Stimulated activated CD8-positive, alpha-beta memory T cell treated with anti-CD3 and anti-CD28 coated beads, Interleukin-4, amount 100 ng/mL, for 24 hours (primary cell): ENCODE measurements at places on chromosomes 5 and 9.

DNA sequence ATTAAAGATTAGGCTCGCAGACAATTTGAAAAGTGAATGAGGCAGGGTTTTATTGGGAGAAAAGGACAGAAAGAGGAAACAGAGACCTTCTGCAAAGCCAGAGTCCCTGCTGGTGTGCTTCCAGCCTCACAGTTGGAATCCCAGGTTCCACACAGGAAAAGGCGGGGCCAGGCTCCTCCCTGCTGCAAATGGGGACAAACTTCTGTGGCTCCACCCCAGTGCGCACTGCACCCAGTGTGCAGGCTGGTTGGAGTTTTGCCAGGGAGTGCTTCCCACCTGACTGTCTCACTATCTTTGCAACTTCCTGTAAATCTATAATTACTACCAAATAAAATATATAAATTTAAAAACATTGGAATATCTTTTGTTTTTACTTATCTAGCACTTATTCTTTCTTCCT, 386.0 kb upstream of the GRIN3A start:
- no peak for DNase-seq

DNA sequence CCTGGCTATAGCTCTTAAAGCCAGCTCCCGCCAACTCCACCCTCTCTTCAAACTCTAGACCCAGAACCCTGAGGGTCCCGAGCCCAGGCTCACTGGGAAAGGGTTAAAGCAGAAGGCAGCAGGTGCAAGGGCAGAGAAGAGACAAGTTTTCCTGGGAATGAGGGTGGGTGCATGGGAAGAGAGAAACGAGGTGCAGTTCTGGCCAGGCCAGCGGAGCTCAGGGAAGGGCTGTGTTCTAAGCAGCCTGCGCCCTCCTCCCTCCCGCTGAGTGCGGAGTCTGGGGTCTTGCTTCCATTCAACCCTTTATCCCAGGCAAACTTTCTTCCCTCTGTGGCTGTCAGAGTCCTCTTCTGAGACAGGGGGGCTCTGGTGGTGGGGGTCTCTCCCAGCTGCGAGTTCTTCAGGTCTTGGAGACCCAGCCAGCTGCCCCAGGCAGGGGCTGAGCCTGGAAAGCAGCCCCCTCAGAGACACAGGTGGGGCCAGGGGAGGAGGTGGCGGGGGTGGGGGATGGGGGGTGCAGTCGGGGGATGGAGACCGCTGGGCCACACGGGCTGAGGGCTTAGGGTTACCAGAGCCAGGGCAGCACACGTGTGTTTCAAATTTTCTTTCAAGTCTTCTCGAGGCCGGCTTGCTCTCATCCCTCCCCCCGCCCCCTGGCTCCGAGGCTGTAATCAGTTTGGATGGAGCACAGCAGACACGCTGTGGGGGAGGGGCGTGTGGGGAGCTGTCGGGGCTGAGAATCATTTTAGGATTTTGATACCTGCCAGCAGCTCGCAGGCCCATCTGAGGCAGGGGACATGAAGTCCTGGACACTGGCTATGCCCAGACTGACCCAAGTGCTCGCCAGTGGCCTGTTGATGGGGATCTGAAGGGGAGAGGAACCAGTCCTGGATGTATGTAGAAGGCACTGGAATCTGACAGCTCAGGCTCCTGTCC, 169.6 kb upstream of the SMIM23 start:
- DNase-seq = no peak

DNA sequence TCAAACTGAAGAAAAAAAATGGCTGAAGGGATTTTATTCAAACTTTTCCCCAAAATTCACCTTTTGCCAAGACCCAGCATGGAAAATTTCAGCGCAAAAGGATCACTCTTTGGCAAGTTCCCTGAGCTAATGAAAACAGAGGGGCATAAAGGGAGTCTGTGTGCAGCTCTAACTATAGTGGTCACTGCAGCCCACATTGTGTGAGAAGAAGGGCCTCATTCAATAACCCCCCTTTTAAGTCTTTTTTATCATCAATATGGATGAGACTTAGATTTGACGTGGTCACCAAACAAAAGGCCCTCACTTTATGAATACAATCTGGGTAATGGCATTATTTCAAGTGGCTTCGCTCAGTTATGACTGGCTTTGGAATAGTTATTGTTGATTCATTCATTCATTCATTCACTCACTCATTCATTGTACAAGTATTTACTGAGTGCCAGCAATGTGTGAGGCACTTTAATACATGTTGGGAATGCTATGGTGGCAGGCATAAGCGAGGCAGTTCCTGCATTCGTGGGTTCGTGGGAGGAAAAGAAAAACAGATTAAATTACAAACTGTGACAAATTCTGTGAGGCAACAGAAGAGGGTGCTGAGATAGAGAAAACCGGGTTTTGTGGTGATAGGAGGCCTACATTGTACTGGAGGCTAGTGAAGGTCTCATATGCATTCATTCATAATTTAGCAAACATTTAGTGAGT, 145.7 kb upstream of the KLF4 start:
- DNase-seq = no peak

GRCh38 chr9:134222018-134222573, 57.7 kb upstream of the RNU6ATAC start:
- DNase-seq = no peak

DNA sequence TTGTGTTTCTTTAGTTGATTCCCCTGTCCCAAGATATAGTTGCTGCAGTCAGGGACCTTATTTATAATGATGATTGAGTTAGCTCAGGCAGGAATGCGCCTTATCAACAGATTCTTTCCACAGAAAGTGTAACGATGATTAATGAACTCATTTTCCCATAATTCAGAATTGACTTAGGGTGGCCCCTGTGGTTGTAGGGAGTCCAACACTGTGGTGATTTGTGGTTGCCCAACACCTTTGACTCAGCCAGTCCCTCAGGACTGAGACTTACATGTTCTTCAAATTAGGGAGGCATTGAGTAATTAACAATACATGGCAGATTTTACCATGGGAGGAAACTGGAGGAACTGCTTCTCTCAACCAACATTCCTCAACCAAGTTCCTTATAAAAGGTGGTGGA, 221.9 kb downstream of the GABRG2 start:
- DNase-seq = no peak

DNA sequence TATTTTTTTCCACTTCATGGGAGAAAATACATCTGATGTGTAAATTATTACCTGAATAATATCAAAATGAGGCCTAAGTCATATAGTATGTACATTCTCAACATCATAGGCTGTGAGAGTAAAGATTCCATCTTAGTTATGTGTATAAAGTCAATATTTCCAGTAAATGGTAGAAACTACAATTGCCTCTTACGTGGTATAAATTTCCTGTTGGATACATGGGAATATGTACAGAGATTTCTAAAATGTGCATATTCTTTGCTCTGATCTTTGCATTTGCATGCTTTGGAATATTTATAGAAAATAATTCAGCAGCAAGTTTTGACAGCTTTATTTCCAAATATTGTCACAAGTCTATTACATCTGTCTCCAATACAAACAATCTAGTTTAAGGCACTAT, 78.8 kb downstream of the GABRB2 start:
- DNase-seq = no peak

GRCh38 chr9:70411930-70412831, 2.3 kb downstream of the KLF9 start:
- DNase-seq = peak; percentile 50

DNA sequence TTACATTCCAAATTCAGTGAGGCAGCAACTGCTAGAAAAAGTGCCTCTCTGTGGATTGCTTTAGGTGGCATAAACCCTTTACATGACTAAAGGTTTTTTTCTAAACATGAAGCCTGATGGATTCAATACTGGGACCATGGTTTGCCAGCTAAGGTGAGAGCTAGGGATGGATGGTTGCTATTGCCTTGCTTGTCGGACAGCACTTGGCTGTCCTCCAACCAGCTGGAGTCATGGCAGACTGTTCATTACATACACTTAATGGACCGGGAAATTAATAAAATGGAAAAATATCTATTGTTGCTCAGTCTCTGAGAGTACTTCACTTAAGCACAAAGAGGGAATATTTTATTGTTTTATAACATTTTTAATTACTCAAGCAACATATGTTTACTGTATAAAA, 116.9 kb upstream of the TRPC7 start:
- DNase-seq = no peak

- no peak for DNase-seq
These were observed 16.0 kb upstream of the AFF4 start for GRCh38 chr5:132979367-132979940.

GRCh38 chr5:109900461-109900860, 210.7 kb downstream of the MAN2A1 start:
- DNase-seq = no peak

GRCh38 chr5:137822158-137822764, 45.4 kb upstream of the MYOT start:
- DNase-seq = no peak

- peak; percentile 39 for DNase-seq
These were observed 58.5 kb downstream of the CNTRL start for GRCh38 chr9:121133104-121133816.

DNA sequence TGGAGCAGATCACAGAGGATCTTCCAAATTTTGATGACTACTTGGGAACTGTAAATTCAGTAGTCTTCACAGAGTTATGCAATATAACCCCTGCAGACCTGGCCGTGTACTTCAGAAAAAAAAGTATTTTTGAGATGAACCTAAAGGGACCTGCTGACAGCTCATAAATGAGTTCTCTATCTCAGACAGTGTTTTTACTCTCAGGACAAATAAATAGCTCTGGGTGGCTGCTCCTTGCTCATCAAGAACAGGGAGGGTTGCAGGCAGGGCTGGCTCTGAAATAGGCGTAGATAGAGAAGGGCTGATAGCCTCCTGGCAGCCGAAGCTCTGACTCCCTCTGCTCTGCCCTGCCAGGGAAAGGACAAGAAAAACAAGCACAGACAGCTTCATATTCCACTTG, 64.8 kb downstream of the PLAC8L1 start:
- DNase-seq = no peak

DNA sequence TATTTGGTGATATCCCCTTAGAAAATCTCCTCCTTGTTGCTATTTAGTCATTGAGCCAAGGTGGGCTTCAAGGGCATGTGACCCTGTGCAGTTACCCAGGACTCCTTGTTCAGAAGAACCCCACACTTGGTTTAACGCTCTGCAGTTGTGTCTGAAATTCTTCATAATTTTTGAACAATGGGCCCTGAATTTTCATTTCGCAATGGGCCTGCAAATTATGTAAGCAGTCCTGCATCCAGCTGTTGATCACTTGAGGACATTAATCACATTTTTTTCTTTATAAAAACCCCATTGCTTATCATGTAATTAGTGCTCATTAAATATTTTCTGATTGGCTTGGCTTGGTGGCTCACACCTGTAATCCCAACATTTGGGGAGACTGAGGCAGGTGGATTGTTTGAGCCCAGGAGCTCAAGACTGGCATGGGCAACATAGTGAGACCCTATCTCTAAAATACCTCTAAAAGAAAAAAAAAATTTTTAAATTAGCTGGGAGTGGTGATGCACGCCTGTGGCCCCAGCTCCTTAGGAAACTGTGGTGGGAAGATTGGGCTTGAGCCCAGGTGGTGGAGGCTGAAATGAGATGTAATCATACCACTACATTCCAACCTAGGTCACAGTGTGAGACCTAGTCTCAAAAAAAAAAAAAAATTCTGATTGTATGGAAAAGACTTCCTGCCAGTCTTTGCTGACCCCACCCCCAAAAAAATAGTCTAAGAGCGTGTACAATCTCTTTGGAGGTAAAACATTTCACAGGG, 194.2 kb upstream of the HAPLN1 start:
- no peak for DNase-seq

GRCh38 chr9:4309806-4310205, 9.9 kb upstream of the GLIS3 start:
- DNase-seq = no peak

DNA sequence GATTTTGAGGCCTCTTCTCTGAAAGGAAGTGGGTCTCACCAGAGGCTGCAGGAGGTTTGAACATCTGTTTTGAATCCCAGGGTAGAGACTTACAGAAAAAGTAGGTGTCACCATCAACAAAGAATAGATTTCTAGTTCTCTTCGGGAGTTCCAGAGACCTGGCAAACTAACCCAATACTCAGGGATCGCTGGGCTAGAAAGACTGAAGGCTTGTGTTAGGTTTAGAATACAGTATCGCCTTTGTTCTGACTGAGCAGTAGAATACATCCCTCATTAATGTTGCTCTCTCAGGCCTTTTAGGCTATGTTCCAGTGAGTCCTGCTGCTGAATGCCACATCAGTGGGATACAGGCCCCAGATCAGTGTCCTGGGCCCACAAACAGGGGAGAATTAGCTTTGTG, 27.2 kb downstream of the RUSC2 start:
- no peak for DNase-seq

GRCh38 chr5:27252911-27253310, 214.5 kb upstream of the CDH9 start:
- no peak for DNase-seq

- DNase-seq = peak; percentile 6
These were observed 27.8 kb downstream of the TNFSF15 start for GRCh38 chr9:114777821-114778609.

DNA sequence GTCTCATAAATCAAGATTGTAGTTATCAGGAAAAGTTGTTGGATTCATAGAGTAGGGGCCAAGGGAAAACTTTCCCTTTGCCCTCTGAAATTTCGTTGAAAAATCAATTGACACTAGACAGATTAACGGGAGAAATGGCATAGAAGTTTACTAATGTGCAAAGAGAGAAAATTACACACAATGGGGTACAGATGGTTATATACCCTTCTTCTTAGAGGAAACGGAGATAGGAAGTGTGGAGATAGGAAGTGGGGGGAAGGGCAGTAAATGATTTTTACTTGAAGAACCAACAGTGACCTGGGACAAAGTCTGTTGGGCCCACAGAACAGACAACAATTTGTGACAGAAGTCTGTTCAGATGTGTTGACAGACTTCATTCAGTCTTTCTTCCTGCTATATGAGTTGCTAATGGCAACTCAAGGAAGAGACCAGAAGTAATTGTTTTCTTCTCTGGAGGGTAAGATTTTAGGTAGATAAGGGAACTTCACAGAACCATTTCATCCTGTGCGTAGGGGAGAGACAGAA, 177.9 kb downstream of the C9orf152 start:
- DNase-seq = no peak

DNA sequence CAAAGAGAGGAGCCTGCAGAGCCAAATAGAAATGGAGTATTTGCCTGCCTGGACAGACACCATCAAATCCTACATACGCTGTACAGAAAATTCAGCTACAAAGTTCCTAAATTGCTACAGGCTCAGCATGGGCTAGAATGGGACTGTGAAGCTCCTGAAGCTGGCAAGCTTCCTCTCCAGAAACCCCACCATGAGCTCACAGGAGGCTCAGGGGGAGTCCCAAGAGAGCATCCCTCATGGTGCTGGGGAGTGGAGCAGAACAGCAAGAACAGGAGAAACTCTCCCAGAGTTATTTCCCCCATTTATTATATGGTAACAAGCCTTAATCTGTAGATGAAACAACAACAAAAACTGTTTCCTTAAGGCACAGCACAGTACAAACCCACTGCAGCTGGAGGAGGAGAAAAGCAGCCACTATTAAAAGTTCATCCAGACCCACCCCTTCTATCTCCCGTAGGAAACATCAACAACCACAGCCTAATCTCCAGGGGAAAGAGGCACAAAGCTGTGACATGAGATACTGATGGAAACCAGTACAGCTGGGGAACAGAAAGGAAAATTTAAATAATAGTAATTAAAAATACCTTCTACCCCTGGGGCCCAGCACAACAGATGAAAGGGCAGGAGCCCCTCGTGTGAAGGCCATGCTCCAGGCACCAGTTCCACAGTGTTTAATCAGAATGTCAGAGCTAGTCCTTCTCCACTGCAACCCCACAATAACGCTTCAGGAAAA, 548.5 kb downstream of the MTRR start:
- DNase-seq = no peak

- DNase-seq = no peak
These were observed 13.4 kb upstream of the SLC2A6 start for GRCh38 chr9:133492061-133493021.

- no peak for DNase-seq
These were observed 147.3 kb downstream of the MTX3 start for GRCh38 chr5:79843450-79844388.

GRCh38 chr5:80255811-80256712, at the start of gene SERINC5:
Gene SERINC5, minus strand, starts transcription at chr5:80256048. Its CDS starts 126 bp downstream, at chr5:80255922.
- peak; percentile 81 for DNase-seq
